Heart right ventricle (tissue), 16 donors: ENCODE measurements at places on chromosomes 6 and 20. TPM values are rescaled to one million over a fixed set of nuclear protein-coding genes. Genes with fewer than 3 reads are reported as not detected.

- no peak for DNase-seq
Measured at GRCh38 chr6:167735951-167736288, 90.8 kb upstream of the AFDN start.

Gene HLA-DRA
- polyA plus RNA-seq, result 49.7 TPM

Gene HLA-DMB
- 7.8 TPM for polyA plus RNA-seq

DNA sequence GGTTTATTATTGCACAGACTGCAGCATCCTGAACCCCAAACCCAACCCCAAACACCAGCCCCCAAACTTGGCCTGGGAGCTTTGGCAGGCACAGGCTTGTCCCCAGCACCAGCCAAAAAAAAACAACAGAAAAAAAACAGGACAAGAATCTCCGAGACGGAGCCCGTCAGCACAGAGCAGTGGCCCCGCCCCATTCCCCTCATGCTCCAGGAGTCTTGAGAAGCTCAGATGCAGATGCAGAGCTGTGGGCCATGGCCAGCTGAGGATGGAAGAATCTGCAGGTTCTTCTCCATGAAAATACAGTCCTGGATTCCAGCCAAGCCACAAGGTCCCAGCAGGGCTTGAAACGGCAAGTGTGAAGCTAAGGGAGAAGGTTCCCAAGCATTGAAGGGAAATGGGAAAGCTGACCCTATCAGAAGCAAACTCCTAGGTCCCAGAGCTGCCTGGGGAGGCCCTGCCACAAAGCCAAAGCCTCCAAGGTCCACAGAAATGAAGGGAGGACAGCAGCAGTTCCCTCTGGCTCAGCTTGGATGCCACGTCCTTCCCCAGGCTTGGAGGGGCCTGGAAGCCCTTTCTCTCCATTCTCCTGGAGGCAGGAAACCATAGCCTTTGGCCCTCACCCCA lies 75.2 kb downstream of the JPH2 start:
- no peak for DNase-seq

DNA sequence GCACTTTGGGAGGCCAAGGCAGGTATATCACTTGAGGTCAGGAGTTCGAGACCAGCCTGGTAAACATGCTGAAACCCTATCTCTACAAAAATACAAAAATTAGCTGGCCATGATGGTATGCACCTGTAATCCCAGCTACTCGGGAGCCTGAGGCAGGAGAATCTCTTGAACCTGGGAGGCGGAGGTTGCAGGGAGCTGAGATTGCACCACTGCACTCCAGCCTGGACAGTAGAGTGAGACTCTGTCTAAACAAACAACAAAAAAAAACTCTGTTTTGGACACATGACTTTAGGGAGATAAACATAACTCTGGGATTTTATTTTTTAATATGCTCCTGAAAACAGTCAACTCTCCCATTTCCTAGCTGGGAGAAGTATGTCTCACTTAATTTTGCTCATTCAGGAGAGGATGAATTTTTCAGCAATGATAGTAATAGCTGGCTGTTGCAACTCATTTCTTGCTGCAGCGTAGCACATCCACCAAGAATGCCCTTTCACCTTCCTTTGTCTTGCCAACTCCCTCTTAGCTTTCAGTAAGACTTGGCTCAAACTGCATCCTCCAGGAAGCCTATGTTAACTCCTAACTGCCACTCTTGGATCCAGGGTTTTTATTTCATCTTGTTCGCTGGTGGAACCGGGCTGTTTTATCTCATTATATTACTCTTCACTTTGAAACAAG lies 24.3 kb downstream of the TOP1 start:
- peak; percentile 23 for DNase-seq

DNA sequence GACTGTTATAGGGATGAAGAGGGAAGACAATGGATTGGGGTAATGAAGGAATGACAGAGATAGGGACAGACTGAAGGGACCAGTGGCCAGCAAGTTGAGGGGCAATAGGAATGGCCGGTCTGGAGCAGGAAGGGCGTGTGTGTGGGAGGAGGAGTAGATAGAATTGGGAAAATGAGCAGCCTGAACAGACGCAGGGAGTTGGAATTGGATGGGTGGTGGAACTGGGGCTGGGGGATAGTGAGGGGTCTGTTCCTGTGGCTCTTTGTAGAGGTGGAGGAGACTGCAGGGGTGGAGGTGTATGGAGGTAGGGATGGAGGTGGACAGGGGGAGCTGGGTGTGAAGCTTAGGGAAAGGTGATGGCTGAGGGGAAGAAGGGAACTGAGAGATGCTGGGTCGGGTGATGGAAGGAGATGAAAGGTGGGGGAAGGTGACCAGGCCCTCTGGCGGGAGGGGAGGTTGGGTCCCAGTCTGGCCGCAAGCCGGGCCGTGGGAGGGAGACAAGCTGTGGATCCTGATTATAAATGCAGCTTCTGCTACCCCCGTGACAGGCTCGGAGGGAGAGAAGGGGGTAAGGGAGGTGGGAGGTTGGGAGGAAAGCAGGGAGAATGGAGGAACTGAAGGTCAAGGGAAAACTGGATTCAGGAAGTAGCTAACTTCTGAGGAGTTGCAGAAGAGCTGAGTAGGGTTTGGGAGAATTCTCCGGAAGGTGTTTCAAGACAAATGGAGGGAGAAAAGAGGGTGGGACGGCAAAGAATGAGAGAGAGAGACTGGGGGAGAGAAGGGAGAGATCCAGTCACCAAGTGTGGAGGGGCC lies 5.2 kb downstream of the SYNGAP1 start:
- DNase-seq, result no peak

DNA sequence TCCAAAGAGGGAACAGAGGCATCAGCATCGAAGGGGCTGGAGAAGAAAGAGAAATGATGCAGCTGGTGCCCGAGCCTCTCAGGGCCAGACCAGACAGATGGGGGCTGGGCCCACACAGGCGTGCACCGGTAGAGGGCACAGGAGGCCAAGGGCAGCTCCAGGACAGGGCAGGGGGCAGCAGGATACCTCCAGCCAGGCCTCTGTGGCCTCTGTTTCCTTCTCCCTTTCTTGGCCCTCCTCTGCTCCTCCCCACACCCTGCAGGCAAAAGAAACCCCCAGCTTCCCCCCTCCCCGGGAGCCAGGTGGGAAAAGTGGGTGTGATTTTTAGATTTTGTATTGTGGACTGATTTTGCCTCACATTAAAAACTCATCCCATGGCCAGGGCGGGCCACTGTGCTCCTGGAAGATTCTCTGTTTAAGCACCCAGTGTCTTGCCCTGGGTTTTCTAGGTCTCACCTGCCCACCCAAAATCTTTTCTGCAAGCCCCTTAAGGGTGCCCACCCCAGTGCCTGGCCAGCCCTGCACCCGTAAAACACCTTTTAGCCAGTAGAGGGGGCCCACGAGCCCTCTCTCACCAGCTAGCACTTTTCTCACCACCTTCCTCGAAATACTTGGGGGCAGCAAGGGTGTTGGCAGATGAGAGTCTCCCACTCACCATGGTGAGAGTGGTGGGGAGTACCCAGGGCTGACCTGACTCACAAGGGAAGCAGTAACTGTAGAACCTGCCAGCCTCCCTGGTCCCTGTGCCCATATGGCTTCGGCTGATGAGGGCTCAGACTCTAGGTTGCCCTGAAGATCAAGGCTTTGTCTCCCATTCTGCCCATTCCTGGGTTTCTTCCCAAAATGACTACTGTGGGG lies 35.7 kb upstream of the ID1 start:
- DNase-seq, result peak; percentile 64

Gene BAK1
- polyA plus RNA-seq, result 12.6 TPM

Gene ARMH2
- not detected for polyA plus RNA-seq

Gene SAMD10
- polyA plus RNA-seq, result 8.8 TPM

Gene LY6G6C
- polyA plus RNA-seq, result not detected

Gene ID1
- 551 TPM for polyA plus RNA-seq

DNA sequence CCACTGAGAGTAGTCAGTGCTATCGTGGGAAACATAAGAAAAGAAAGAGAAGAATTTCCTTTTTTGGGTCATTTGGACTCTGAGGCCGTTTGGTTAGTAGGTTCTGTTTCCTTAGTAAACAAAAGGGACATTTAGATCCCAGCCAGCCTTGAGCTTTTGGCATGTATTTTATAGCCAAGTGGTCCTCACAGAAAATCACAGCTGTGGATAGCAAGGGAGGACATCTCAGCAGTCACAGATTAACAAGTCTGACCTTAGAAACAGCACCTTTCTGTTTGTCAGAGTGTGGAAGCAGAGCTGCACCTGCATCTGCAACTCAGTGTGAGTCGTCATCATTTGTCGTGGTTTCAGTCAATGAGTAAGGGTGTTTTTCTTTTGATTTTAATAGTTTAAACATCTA lies 40.5 kb downstream of the FAM120B start:
- DNase-seq, result no peak

DNA sequence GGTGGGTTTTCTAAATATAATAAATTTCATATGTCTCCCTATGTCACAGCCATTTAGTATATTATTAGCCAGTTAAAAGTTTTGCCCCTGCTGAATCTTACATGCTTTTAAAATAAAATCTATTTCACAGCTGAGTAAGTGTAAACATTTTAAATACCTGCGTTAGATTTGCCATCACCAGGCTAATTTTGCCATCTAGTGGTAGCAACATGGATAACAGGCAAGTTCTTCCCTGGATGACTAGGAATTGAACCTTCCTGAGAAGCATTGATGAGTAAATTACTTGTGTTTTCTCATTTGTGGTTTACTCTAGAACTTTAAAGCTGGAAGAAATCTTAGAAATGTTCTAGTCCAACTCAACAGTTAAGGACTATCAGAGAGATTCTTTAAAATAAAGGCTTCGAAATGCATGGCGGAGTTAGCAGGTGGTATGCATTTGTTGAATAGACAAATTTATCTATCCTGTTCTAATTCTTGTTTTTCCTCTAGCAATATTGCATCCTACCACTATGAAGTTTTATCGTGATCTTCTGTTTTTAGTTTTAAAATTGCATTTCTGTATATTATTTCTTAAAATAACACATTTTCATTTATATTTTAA lies 2.6 kb downstream of the PRSS35 start:
- peak; percentile 16 for DNase-seq

GRCh38 chr6:90149280-90149679 lies 147.4 kb downstream of the BACH2 start:
- DNase-seq, result no peak

Gene HLA-DRB1
- polyA plus RNA-seq, result 83.7 TPM

GRCh38 chr20:2825761-2826160 lies 9.6 kb downstream of the TMEM239 start:
- no peak for DNase-seq

- DNase-seq, result no peak
Measured at GRCh38 chr20:49846206-49846807, 33.7 kb downstream of the SLC9A8 start.

DNA sequence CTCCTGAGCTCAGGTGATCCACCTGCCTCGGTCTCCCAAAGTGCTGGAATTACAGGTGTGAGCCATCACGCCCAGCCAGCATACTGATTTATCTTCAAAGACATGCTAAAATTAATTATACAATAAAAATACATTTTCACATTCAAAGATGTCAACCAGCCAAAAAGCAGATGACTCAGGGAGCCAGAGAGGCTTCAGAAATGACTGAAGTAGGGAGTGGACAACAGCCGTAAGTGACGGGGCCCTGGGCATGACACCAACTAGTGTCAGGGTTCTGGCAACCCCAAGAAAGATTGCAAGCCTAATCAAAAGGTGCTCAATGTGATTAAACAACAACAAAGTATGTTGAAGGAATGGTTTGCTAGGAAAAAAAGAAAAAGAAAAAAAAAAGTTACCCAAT lies 28.4 kb downstream of the GPLD1 start:
- DNase-seq, result no peak

GRCh38 chr6:111850295-111850937 lies 22.8 kb downstream of the FYN start:
- no peak for DNase-seq

GRCh38 chr6:40308533-40309306 lies 278.4 kb downstream of the LRFN2 start:
- DNase-seq, result peak; percentile 55

Gene GMDS
- 6.6 TPM for polyA plus RNA-seq

- DNase-seq, result no peak
Measured at GRCh38 chr6:42255050-42255449, 37.4 kb upstream of the MRPS10 start.

GRCh38 chr6:52457096-52457495 lies 37.0 kb downstream of the EFHC1 start:
- no peak for DNase-seq

Gene RSPO3
- 0.73 TPM for polyA plus RNA-seq

DNA sequence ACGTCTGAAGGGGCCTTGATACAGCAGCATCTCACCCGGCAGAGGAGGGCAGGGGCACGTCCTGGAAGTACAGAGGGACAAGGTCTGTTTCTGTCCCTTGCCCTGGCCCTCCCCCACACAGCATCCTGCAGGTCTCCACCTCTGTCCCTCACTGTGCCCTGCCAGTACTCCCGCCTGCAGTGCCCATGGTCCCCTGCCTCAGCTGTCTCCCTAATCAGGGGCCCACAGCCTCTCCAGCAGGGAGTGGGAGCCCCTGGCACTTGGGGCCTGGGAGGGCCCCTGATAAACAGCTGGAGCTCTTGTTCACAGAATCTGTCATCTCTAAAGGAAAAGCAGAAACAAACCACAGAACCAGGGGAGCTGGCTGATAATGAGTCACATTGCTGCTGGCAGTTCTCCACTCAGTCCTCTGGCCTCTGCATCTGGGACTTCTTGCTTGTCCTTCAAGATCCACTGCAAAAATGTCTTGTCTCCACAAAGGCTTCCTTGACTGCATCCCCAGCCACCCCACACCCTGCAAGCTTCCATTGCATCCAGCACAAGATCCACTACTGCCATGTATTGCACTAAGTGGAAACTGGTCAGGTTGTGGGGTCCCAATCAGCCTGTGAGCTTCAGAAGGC lies 33.2 kb upstream of the TAF8 start:
- no peak for DNase-seq

DNA sequence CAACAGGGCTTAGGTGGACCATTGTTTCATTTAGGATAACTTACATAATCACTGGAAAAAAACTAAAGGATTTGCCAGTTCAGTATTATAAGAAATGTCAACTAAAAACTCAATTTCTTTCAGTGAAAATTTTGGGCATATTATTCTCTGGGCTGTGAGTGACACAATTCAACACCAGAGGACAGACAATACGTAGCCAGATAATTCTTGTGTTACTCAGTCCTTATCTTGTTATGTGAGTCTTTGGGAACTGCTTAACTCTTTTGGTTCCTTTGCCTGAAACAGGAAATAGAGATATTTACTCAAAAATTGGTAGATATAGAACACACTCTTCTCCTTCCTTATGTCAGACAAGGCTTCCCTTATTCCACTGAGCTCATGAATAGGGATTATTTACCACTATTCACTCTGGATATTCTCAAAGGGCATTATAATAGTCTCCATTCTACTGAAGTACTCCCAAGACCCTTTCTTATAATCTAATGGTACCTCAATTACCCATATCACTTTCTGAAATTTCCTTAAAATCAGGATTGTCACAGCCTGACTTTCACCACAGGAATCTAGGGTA lies 4.9 kb upstream of the BEND6 start:
- DNase-seq, result no peak

- no peak for DNase-seq
Measured at GRCh38 chr20:9889270-9889981, 50.5 kb upstream of the PAK5 start.

Gene SYCP2
- 7.5 TPM for polyA plus RNA-seq

Gene ELOVL4
- 0.07 TPM for polyA plus RNA-seq

GRCh38 chr6:144662812-144663365 lies 377.8 kb downstream of the UTRN start:
- no peak for DNase-seq

GRCh38 chr6:20805021-20805420 lies 270.8 kb downstream of the CDKAL1 start:
- no peak for DNase-seq

Gene PRICKLE4
- polyA plus RNA-seq, result 6.1 TPM

Gene EYA4
- polyA plus RNA-seq, result 1.6 TPM

GRCh38 chr20:17680836-17681725 lies 961 bp downstream of the RRBP1 start:
- DNase-seq, result peak; percentile 86
